ENCODE measurements at places on chromosomes 3 and 15.

- no peak for DNase-seq
These were observed 35.5 kb upstream of the HCLS1 start for GRCh38 chr3:121696186-121696585.

GRCh38 chr3:186464424-186465093 lies 79.6 kb downstream of the CRYGS start:
- DNase-seq, result no peak

DNA sequence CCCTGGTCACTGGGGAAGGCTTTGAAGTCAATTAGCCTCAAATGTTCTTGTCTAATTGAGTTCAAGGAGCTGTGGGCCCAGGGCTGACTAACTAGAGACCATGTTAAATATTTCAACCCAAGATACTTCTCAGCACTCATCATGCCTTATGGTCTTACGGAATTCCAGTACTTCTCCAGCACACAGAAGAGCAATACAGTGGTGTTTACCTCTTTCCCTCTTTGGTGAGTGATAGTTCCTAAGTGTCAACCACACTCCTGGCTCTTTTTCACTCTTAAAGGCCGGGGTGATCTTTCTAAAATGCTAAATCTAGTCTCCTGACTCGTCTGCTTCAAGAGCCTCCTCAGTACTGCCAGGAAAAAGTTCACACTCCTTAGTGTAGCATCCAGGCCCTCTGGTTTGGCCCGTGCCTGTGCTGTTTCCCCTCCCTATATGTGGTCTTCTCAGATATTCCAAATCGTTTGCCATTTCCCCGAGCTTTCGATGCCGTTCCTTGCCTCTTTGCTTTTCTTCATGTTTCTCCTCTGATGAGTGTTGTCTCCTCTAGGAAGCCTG lies 4.7 kb downstream of the MYZAP start:
- no peak for DNase-seq

DNA sequence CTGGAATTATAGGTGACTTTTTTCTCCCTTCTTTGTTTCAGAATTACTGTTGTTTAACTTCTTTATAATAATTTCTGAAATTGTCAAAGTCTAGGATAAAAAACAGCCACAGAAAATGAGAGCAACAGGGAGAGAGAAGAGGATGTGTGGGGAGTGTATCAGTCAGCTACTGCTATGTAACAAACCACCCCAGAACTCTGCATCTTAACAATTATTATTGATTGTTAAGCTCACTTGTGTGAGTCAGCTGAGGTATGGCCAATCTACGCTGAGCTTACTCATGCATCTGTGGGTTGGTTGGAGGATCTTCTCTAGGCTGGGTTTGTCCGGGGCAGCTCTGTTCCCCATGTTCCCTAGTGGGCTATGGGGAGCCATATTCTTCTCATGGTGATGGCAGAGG lies 43.7 kb upstream of the CDV3 start:
- DNase-seq, result no peak

DNA sequence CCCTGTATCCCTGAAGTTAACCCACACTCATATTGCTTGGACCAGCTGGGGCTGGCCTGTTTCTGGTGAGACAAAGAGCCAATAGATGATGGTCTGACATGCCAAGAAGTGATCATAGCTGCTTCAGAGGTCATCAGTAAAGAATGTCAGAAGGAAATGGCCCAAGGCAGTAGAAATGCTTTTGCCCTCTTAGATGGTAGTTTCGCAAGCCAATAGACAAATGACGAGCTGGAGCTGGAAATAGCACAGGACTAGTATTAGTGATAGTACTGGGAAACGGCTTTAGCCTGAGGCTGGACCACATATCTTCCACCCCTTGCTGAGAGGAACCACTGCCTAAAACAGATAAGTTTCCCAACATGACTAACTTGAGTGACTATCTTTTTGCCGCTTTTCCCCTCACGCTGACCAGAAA lies 176.1 kb upstream of the THBS1 start:
- DNase-seq, result no peak

DNA sequence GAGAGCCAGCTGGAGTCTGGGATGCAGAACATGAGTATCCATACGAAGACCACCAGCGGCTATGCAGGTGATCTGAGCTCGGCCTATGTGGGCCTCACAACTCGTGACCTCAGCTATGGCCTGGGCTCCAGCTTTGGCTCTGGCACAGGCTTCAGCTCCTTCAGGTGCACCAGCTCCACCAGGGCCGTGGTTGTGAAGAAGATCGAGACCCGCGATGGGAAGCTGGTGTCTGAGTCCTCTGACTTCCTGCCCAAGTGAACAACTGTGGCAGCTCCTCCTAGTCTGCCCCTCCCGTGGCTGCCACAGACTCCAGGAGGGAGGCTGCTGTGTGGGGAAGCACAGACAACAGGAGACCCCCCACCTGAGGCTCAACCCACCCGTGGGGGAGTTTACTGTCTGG lies 3.6 kb upstream of the KPNA4 start:
- no peak for DNase-seq

- DNase-seq, result no peak
These were observed 35.6 kb downstream of the RTP4 start for GRCh38 chr3:187403768-187404288.

DNA sequence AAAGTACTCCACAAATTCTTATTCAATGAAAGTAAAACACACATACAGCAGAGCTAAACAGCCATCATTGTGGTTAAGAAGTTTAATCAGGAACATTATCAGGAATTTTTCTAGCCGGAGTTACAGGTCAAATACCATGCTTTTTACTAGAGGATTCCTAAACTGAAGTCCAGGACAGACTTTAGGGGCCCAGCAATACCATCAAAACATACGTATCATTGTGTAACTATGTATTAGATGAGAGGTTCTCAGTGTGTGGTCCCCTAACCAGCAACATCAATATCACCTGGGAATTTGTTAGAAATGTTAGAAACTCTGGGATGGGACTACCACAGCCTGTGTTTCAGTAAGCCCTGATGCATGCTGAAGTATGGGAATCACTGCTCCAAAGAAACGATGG lies 404.2 kb upstream of the IL12A start:
- no peak for DNase-seq

- no peak for DNase-seq
These were observed 10.0 kb downstream of the PRKCI start for GRCh38 chr3:170232266-170232665.

GRCh38 chr3:137202941-137203340 lies 245.2 kb downstream of the IL20RB start:
- DNase-seq, result no peak

DNA sequence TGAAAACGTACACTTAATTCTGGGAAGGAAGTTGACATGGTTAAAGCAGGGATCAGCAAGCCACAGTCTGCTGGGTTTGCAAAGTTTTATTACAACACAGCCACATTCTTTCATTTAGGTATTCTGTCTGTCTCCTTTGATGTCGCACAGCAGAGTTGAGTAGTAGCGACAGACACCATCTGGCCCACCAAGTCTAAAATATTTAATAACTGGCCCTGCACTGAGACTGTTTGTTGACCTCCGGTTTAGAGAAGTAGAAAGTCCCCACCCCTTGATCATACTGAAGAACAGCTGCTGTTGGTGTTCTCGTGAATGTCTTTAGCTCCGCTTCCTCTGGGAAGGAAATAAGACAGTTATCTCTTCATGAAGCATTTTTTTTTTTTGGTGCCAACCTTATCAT lies 66.2 kb downstream of the MCTP2 start:
- no peak for DNase-seq

DNA sequence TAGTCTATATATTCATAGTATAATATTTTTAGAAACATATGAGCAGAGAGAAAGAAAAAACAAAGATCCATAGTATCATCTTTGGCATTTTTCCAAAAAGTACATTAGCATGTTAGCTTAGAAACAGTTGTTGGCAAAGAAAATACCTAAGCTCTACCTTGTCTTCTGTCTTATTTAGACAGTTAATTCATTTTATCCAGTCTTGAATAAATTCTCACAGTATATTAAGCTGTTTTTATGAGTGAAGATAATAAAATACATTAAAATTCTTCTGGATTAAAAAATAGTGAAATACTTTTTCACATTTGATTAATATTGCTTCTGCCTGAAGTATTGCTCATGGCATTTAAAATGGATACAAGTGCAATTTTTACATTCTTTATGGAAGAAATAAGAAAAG lies 145.2 kb downstream of the ZIC1 start:
- DNase-seq, result no peak

DNA sequence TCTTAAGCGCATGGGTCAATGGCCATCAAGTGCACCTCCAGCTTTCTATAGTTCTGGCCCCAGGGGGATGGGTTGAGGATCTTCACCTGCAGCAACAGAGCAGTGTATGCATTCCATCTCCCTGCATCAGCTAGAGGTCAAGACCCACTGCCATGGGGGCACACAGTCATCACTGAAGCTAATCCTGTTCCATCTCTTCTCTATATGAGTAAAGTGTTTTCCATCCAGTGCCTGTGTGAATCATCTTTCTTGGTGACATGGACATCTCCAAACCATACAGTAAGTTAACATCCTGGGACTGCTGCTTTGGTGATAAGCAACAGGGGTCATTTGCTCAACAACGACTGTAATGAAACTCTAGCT lies 4.4 kb upstream of the ENTPD3 start:
- no peak for DNase-seq

- DNase-seq, result no peak
These were observed 5.0 kb downstream of the JMJD7 start for GRCh38 chr15:41832875-41833274.

DNA sequence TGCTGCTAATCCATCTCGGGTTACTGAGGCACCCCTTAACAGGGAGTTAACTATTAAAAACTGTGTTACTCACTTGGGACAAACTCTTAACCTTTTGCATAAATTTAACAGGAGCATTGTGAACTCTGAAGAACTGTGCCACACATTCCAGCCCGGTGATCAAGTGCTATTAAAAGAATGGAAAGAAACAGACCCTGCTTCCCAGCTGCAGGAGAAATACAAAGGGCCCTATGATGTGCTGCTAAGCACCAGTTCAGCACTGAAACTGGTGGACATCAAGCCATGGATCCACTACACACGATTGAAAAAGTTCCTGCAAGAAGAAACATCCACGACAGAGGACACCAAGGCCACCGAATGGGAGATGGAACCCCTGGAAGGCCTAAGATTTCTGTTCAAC lies 114.7 kb upstream of the PLCL2 start:
- DNase-seq, result no peak

DNA sequence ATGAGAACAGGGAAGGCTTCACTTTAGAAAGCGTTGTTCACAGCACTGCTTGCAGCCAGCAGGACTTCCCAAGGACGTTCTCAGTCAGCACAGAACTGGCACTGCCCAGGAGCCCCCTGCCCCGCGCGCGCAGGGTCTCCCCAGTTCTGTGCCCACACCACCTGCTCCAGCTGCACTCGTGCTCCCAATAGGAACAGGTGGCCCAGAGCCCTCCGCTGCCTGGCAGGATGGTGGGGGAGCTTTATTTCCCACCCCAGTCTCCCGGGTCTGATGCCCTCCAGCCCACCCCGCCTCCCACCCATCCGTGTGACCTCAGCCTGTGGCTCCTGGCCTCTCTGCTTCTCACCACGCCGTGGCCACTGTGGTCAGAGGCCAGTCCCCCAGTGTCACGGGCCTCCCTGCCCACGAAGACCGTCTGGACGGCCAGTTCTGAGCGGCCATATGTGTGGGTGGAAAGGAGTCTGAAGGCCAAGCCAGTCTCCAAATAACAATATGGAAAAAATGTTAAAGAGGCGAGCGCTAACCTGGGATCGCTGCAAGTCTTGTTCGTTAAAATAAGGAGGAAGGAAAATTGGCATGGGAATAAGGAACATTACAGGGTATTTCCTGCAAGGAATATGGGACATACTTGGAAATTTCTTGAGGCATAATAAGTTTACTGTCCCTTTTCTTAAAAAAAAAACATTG lies 54.6 kb upstream of the PCSK6 start:
- DNase-seq, result peak; percentile 52

DNA sequence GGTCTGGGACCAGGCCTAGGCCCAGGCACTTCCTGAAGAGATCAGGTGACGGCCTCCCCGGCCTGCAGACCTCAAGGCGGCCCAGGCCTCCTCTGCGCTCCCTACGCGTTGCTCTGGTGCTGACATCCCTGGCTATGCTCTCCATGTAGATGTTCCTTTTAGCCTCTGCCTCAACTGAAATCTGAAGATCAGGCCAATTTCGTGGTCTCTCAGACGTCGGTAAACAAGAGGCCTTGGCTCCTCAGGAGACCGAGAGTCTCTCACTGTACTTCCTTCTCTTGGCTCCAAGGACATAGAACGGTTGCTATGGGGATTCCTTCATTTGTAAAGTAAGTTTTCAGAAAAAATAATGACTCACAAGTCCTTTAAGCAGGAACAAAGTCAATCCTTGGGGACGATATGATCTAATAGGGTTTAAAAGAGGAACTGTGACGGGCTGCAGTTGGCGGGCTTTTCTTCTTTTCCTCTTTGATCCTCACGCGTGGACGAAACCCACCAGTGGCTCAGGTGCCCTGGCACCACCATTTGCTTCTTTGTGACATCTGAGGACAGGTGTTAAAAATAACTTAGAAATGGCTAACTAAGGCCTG lies 55.6 kb upstream of the CGNL1 start:
- DNase-seq, result no peak

- DNase-seq, result peak; percentile 99
These were observed at the start of gene UACA for GRCh38 chr15:70763120-70763949. UACA (minus strand) TSS chr15:70763558; CDS start chr15:70763407, 151 bp downstream.

DNA sequence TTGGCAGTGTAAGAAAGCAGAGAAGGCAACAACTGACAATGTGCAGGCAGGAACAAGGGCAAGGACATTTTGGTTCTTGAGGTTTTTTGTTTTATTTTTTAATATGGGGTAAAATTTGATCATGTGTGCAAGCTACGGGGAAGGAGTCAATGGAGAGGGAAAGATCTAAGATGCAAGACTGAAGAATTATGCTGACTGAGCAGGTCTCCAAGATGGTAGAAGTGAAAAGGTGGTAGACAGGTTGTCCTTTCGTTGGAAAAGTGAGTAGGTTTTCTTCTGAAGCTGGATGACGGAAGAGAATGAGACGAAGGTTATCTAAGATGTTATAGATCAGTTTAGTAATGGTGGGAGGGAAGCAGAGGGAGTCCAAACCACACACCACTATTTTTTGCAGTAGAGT lies 4.2 kb downstream of the CD47 start:
- DNase-seq, result no peak

GRCh38 chr15:63491116-63491827 lies 13.1 kb upstream of the USP3 start:
- no peak for DNase-seq

DNA sequence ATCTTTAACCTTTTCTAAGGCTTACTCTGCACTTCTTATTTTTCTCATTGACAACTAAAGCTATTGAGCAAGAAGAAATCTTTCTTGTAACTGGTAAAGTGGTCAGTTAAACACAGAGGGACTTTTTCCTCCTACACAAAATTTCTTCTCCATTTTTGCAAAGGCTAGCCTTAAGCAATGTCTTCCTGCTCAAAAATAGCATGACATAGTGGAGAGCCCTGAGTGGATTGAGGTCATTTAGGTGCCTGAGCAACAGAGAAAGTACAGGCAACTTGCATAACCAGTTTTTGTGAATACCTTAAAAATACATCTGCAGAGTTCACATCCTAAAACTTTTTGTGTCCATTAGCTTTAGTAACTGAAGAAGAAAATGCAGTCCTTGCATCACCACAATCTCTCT lies 144.7 kb upstream of the TTC14 start:
- no peak for DNase-seq

GRCh38 chr3:11144996-11145395 lies 9.3 kb upstream of the HRH1 start:
- no peak for DNase-seq

- DNase-seq, result no peak
These were observed 24.3 kb downstream of the LRRC2 start for GRCh38 chr3:46541835-46542234.

- no peak for DNase-seq
These were observed 9.0 kb upstream of the RHO start for GRCh38 chr3:129519449-129519848.

GRCh38 chr15:60667190-60667868 lies 188.4 kb upstream of the ICE2 start:
- no peak for DNase-seq

All from left hindlimb (tissue), 1 donor.